Right lobe of liver (tissue), 6 donors: ENCODE measurements at places on chromosomes 1 and 21. TPM values are rescaled to one million over a fixed set of nuclear protein-coding genes. Genes with fewer than 3 reads are reported as not detected.

DNA sequence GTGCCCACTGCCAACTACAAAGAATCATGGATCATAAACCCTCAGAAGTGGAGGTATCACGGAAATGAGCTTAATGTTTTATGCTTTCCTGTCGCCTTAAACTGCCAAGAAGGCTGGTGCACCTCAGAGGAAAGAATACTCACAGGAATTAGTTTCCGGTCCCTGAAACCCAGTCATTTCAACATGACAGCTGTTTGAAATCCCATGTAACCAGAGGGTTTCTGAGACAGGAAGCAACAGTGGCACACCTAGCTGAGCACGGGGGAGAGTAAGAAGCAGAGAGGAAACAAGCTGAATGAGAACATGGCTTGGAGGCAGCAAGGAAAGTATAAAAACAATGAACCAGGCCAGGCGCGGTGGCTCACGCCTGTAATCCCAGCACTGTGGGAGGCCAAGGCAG, 3.9 kb downstream of the JAK1 start:
- no peaks in the 10 kb centered on the region for H3K4me1 ChIP-seq
- no peak overlapping the region for H3K27ac ChIP-seq
- no peaks in the 10 kb centered on the region for H3K36me3 ChIP-seq
- no peak overlapping the region for H3K4me3 ChIP-seq
- H3K27me3 ChIP-seq, result no peaks in the 10 kb centered on the region
- no peak for DNase-seq

GRCh38 chr1:206753141-206753540, 17.4 kb upstream of the IL19 start:
- no peak overlapping the region for H3K4me3 ChIP-seq
- H3K27ac ChIP-seq, result no peak overlapping the region
- no peaks in the 10 kb centered on the region for H3K36me3 ChIP-seq
- no peaks in the 10 kb centered on the region for H3K4me1 ChIP-seq
- DNase-seq, result no peak

- H3K4me1 ChIP-seq, result no peaks in the 10 kb centered on the region
- no peaks in the 10 kb centered on the region for H3K36me3 ChIP-seq
- no peaks in the 10 kb centered on the region for H3K27me3 ChIP-seq
- no peak overlapping the region for H3K27ac ChIP-seq
- no peak overlapping the region for H3K4me3 ChIP-seq
Measured at GRCh38 chr1:227621211-227621610, 57.9 kb downstream of the ZNF678 start.

GRCh38 chr1:211420845-211421454, 71.0 kb downstream of the RD3 start:
- H3K4me1 ChIP-seq, result no peaks in the 10 kb centered on the region
- no peaks in the 10 kb centered on the region for H3K36me3 ChIP-seq
- no peak for DNase-seq
- H3K4me3 ChIP-seq, result no peak overlapping the region

GRCh38 chr1:55214934-55215193, 300 bp downstream of the USP24 start:
- H3K36me3 ChIP-seq, result no peaks in the 10 kb centered on the region
- H3K27me3 ChIP-seq, result no peaks in the 10 kb centered on the region
- H3K27ac ChIP-seq, result peak overlapping the region; percentile 82
- peaks cover 28% of the 10 kb centered on the region for H3K4me1 ChIP-seq
- peak overlapping the region; percentile 90 for H3K4me3 ChIP-seq

- H3K27me3 ChIP-seq, result no peaks in the 10 kb centered on the region
- no peak overlapping the region for H3K27ac ChIP-seq
- no peak overlapping the region for H3K4me3 ChIP-seq
- no peaks in the 10 kb centered on the region for H3K36me3 ChIP-seq
- no peak for DNase-seq
- no peaks in the 10 kb centered on the region for H3K4me1 ChIP-seq
Measured at GRCh38 chr1:184820956-184821355, 66.3 kb upstream of the EDEM3 start.

DNA sequence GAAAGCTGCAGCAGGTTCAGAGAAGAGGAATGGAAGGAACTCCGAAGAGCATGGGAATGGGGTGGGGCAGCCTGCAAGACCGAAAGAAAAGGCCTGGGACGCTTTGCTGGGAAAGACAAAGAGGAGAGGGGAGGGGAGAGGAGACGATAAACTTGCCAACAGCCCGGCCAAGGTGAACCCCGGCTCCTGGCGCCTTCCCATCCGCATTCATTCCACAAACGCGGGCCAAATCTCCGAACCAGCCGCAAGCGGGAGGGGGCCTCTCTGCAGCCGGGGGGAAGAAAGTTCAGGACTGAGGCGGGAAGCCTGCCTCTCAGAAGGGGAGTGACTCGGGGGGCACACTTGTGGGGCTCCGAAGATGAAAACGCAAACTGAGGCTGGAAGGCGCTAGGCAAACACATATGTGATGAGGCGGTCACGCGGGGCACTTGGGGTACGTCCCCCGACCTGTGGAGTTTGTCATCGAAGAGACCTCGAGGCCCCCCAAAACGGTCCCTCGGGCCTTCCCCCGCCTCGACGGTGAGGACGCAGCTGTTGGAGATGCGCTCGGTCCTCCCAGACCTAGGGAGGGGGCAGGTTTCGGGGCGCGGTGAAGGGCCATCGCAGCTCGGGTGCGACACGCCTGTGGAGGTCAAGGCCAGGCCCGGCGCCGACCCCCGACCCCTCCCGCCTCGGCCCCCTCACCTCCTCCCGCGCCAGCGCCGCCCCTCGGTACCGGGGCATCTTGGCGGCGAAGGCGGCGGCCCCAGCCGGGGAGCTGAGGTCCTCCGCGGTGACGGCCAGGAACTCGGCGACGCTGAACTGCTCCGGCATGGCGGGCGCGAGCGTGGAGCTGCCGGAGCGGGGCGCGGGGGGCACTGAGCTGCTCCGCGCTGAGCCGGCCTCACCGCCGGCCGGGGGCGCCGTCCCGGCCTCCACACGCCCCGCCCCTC, at the start of gene ASAP3:
TSS of gene ASAP3 (minus strand) at position 859 of the 932 bp plus-strand sequence. CDS start at position 813, 46 bp downstream.
- H3K27ac ChIP-seq, result peak within 1 kb of the TSS; percentile 73
- peak; percentile 69 for DNase-seq
- peak within 1 kb of the TSS; percentile 87 for H3K4me3 ChIP-seq
- peaks cover 20% of the 10 kb centered on the region for H3K4me1 ChIP-seq
- no peaks in the 10 kb centered on the region for H3K27me3 ChIP-seq

- no peak overlapping the region for H3K27ac ChIP-seq
- DNase-seq, result no peak
- H3K36me3 ChIP-seq, result no peaks in the 10 kb centered on the region
- H3K4me3 ChIP-seq, result no peak overlapping the region
- no peaks in the 10 kb centered on the region for H3K4me1 ChIP-seq
- H3K27me3 ChIP-seq, result no peaks in the 10 kb centered on the region
Measured at GRCh38 chr1:90387805-90388204, 329.3 kb downstream of the BARHL2 start.

- no peak overlapping the region for H3K27ac ChIP-seq
- H3K27me3 ChIP-seq, result no peaks in the 10 kb centered on the region
- DNase-seq, result no peak
- H3K4me1 ChIP-seq, result no peaks in the 10 kb centered on the region
Measured at GRCh38 chr1:68470388-68470970, 20.7 kb upstream of the RPE65 start.

DNA sequence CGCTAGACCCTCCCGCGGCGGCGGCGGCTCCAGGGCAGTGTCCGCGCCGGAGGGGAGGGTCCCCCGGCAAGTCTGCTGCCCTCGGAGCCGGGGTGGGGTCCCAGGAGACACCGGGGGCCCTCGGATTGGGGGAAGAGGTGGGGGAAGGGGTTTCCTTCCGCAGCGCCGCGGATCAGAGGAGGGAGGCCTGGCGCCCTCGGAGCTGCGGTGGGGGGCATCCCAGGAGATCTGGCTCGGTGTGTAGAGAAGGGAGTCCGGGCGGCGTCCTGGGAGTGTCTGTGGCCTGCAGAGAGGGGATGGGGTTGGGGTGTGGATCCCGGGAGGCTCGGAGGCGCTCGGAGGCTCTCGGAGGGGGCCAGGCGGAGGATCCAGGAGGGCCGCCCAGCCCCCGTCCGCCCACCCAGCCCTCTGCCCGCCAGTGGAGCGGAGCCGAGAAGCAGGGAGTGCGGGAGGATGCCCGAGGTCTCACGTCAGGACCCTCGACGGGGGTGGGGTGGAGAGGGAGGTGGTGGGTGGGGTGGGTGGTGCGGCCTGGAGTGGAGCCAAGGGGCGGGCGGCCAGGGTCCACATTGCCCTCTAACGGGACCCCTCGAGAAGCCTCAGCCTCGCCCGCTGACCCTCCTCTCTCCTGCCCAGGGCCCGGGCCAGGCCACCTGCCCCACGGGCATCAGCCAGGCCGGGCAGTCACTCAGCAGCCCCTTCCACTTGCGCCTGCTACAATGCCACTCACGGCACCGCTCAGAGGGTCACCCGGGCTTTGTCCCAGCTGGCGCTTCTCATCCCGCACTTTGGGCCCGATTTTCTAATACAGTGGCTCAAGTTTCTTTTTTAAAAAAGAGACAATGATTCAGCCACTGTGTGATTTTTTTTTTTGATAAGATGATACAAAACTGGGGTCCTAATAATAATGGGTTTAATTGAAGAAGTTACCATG, 60.2 kb upstream of the ARHGEF16 start:
- H3K4me1 ChIP-seq, result no peaks in the 10 kb centered on the region
- no peak overlapping the region for H3K4me3 ChIP-seq
- no peaks in the 10 kb centered on the region for H3K36me3 ChIP-seq
- no peak for DNase-seq
- H3K27ac ChIP-seq, result no peak overlapping the region

DNA sequence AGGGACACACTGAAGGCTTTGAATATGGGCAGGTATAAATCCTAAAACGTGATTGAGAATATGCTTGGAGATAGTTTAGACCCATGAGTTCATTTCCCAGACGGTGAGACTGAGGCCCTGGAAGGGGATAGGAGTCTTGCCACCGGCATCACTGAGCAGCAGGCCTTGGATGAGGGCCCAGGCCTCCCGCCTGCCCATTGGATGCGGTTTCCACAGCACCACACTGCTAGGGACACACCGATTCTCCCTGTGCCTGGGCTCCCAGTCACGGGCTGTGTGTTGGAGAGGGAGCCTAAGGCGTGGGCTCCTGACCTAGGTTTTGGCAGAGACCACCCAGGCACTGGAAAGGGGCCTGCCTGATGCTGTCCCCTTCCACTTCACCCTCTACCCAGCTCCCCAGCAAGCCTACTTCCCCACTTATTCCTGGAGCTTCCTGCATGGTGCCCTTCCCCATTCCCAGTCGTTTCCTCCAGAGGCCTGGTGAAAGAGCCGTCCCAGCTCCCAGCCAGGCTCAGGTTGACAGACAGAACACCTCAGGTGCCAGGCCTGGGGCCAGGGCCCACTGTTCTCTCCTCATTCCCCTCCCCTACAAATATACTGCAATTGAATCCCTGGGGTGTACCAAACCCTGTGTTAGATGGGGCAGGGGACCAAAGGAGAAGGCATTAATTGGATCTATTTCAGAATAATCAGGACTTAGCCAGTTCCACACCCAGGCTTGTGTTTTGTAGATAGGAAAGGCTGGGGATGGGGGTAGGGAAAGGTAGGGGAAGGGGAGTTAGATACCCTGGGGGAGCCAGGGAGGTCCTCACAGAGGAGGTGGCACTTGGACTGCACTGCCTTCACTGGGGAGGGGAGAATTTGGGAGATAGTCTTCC, 3.4 kb downstream of the FOXO6 start:
- H3K4me1 ChIP-seq, result no peaks in the 10 kb centered on the region
- no peaks in the 10 kb centered on the region for H3K36me3 ChIP-seq
- H3K27ac ChIP-seq, result no peak overlapping the region
- DNase-seq, result no peak

DNA sequence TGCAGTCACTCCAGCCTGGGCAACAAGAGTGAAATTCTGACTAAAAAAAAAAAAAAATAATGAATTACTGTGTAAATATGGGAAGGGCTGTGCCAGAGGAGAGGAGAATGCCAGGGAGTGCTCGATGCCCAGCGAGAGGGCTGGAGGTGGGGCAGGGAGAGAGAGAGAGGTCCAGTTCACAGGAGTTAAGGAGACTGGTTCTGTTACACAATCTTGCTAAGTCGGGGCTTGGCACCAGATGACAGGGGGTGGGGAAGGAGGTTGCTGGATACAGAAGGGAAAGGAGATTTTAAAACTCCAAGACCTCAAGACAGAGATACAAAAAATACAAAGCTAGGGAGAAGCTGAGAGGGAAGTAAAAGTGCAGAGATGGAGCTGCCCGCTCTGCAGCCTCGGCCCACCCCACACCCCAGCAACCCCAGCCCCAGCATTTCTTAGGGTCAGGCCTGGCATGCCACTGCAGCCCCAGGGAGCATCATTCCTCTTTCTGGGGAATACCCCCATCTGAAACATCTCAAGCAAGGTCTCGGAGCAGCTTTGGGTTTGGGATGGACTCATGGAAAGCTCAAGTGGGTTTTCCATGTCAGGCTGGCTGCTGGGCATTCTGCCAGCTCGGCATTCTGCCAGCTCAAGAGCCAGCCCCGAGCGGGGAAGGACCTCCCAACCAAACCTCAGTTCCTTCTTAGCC, 991 bp downstream of the SELENBP1 start:
- peak; percentile 57 for DNase-seq
- no peaks in the 10 kb centered on the region for H3K27me3 ChIP-seq
- H3K36me3 ChIP-seq, result no peaks in the 10 kb centered on the region
- H3K27ac ChIP-seq, result peak overlapping the region; percentile 81
- H3K4me3 ChIP-seq, result peak overlapping the region; percentile 44

GRCh38 chr1:30277911-30278310, 445.5 kb downstream of the MATN1 start:
- no peaks in the 10 kb centered on the region for H3K36me3 ChIP-seq
- no peaks in the 10 kb centered on the region for H3K27me3 ChIP-seq
- H3K27ac ChIP-seq, result no peak overlapping the region

DNA sequence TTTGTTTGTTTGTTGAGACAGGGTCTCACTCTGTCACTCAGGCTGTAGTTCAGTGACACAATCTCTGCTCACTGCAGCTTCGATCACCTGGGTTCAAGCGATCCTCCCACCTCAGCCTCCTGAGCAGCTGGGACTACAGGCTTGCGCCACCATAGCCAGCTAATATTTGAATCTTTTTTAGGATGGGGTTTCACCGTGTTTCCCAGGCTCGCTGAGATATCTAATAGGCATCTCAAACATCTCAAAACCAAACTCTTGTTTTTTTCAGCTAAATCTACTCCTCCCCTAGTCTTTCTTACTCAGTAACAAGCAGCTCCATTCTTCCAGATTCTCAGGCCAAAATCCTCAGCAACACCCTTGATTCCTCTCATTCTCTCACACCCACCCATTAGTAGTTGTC, 22.0 kb upstream of the SRRM1 start:
- H3K27ac ChIP-seq, result no peak overlapping the region
- H3K4me1 ChIP-seq, result no peaks in the 10 kb centered on the region
- no peaks in the 10 kb centered on the region for H3K27me3 ChIP-seq
- H3K36me3 ChIP-seq, result no peaks in the 10 kb centered on the region
- H3K4me3 ChIP-seq, result no peak overlapping the region

GRCh38 chr1:190212450-190212849, 265.2 kb downstream of the BRINP3 start:
- no peaks in the 10 kb centered on the region for H3K4me1 ChIP-seq
- H3K27ac ChIP-seq, result no peak overlapping the region
- no peak for DNase-seq
- H3K36me3 ChIP-seq, result no peaks in the 10 kb centered on the region

- peak overlapping the region; percentile 54 for H3K27ac ChIP-seq
- no peaks in the 10 kb centered on the region for H3K36me3 ChIP-seq
- H3K27me3 ChIP-seq, result no peaks in the 10 kb centered on the region
- DNase-seq, result no peak
- no peak overlapping the region for H3K4me3 ChIP-seq
Measured at GRCh38 chr1:10599194-10599861, 124.6 kb downstream of the PEX14 start.

LRRC8B gene
- total RNA-seq, result 1.8 TPM

TMCO1 gene
- 84.5 TPM for total RNA-seq

SMYD3 gene
- 6.3 TPM for total RNA-seq

S100A5 gene
- not detected for total RNA-seq

SAMSN1 gene
- total RNA-seq, result 1.2 TPM

LMOD1 gene
- total RNA-seq, result 1.1 TPM

TSPAN1 gene
- 3.3 TPM for total RNA-seq

YARS1 gene
- total RNA-seq, result 84.3 TPM

KLHL20 gene
- 13.1 TPM for total RNA-seq

C4BPA gene
- total RNA-seq, result 1,288 TPM
